ENCODE measurements at places on chromosomes 1 and 21.

DNA sequence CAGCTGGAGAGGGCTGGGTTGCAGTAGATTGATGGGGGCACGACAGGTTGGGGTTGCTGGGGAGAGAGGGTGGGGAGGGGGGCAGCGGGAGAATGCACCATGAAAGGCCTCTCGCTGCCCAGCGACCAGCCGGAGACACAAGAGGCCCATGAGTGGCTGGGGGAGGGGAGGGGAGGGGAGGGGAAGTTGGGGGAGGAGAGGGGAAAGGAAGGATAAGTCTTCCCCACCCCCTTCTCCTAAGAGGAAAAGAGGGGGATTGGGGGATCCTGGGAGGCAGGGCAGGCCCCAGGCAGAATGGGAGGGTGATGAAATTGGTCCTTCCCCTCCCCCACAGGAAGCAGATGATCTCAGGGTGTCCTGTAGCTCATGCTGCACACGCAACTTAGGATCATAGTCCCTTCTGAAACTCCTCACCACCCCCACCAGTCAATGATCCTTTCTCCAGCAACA is 45.7 kb downstream of the PAX7 start:
- no peak for DNase-seq

DNA sequence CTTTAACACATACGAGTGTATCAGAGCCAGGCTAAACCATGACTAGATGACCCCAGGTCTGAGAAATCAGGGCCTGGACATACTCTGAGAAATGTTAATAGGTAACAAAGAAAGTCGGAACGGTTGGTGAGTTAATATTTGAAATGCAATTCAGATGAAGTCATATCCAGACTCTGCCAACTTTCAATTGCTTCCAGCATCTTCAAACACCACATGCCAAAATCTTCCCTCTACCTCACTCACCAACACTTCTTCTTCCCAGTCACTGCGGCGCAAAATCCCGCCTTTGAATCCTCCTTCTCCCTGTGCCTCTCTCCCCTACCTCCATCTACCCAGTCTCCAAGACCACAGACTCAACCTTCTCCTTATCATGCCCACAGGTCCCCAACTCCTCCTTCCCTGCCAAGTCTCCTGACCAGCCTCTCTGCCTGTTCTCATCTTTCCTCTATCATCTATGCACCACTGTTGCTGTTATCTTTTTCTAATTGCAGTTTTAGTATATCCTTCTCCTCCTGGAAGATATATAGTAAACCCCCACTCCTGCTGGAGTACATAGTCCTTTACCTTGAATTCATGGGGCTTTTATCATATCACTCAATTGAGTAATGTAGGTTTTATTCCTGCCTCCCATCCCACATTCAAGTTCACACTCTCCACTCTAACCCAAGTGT is 41.3 kb downstream of the ZBTB18 start:
- DNase-seq = no peak

DNA sequence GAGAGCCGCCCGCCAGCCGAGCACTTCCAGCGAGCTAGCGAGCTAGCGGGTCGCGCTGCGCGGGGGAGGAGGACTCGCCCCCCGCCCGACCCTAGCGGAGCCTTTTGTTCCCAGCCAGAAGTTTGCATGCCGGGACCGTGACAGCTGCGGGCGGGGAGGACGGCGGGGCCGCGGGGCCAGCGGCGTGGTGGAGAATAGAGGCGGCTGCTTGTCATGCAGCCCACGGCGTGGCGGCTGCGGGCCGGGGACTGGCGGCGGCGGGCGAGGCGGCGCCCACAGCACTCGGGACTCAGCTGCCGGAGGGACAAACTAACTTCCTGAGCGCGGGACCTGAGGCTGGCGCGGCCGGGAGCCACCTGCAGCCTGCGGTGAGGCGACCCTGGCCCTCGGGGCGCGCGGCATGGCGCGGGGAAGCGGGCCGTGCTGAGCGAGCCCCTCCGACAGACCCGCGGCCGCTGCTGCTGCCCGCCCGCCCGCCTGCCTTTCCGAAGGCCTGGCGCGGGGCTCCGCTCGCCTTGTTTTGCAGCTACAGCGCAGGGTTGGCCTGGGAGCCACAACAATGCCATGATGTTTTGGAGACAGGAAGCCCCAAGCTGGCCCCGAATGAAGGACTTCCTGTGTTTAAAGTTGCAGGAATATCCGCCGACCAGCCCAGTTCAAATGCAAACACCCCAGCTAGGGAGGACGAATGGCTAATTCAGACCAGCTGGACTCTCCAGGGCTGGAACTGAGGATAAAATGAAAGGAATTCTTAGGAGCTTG is 82.2 kb upstream of the BMP8A start:
- DNase-seq = peak; percentile 59

GRCh38 chr1:94254073-94254810 is 16.9 kb upstream of the ARHGAP29 start:
- no peak for DNase-seq

DNA sequence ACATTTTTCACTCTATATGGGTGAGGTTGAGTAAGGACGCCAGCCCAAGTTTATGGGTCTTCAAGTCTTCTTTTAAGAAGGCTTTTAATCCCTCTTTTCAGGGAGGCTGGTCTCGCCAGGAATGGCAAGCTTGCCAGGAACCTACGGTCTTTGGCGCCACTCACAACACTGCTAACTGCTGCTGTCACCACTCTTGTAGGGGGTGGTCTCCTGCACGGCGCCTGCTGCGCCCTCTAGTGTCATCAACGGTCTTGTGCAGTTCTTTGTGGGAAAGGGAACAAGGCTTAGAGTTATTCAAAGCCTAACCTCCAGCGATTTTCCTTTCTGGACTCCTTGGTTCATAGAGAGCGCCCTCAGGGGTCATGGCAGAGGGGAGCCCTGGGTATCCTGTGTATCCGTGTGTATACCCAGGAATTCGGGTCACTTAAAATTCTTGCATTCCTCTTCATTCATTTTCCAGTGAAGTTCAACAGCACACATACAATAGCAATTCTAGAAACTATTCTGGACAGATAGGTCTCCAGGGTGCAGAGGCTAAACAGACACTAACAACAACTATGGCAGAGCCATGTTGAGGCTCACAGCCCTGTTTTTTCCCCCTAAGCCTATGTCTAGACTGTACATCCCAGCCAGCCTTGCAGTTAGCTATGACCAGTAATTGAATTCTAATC is 392.8 kb upstream of the CAMK1G start:
- DNase-seq = peak; percentile 81

DNA sequence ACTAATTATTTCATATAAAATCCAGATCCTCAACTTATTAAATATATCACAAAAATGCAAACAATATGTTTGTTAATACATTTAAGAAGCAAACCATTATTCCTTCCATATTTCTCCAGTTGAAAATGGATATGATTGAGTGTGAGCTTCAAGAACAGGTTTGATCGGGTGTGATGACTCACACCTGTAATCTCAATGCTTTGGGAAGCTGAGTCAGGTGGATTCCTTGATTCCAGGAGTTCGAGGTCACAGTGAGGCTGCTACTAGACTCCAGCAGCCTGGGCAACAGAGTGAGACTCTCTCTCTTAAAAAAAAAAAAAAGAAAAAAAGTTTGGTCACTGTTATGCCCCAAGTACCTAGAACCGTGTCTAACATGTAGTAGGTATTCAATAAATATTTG is 42.9 kb upstream of the RRP15 start:
- DNase-seq = no peak

GRCh38 chr1:58290685-58291372 is 255.7 kb downstream of the OMA1 start:
- DNase-seq = no peak

- DNase-seq = no peak
These were observed 38.5 kb downstream of the HSPG2 start for GRCh38 chr1:21898326-21899200.

- no peak for DNase-seq
These were observed 149.2 kb downstream of the PPIAL4G start for GRCh38 chr1:148333875-148334338.

- DNase-seq = no peak
These were observed 40.4 kb downstream of the GATAD2B start for GRCh38 chr1:153882296-153882912.

- no peak for DNase-seq
These were observed 70.1 kb downstream of the KCNJ15 start for GRCh38 chr21:38326899-38327298.

- no peak for DNase-seq
These were observed 89.1 kb downstream of the SMYD3 start for GRCh38 chr1:246417813-246418564.

DNA sequence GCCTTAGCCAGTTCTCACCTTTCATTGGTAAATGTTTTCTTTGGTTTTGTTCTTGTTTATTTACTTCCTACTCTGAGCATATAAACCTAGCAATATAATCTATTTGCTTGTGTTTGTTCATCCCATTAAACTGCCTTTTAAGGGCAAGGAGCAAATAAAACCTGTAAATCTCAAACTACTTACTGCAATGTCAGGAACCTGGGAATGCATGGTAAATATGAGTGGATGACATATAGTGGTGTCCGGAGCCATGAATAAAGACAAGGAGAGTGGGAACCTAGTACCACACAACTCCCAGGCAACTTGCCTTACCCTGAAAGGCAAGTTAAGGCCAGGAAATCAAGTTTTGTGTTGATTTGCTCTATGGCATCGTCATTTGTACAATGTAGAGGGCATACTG is 1133.7 kb upstream of the NCAM2 start:
- no peak for DNase-seq

DNA sequence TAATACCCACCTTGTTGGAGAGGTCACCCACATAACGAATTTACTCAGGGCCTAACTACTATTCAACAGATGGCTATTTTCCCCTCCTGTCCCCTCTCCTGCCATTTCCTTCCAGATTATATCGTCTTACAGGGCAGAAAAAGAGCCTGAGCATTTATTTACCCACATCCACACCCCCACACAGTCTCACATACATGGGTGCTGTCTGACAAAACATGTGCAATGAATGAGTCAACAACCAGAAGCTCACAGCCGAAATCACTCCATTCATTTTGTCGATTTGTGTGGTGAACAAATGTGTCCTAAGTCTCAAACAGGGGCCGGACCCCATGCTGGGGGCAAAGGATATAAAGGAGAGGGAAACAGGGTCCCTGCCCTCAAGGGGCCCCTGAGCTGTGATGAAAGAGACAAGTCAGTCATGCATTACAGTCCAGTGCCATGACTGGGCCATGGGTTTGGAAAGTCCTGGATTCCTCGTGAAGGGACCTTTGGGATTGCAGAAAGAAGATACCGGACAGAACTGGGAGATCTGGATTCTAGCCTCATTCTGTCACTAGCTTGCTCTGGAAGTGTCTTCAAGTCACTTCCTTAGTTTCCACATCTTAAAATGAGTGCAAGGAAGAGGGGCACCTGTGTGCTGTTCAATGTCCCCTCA is 16.4 kb upstream of the ZNF683 start:
- no peak for DNase-seq

- DNase-seq = no peak
These were observed 14.9 kb downstream of the LIX1L start for GRCh38 chr1:145942871-145943270.

GRCh38 chr1:96552451-96552850 is 169.1 kb upstream of the PTBP2 start:
- no peak for DNase-seq

- DNase-seq = no peak
These were observed 16.2 kb upstream of the CAPN9 start for GRCh38 chr1:230730977-230731376.

- DNase-seq = no peak
These were observed 100.9 kb downstream of the ARHGEF10L start for GRCh38 chr1:17640393-17640792.

- no peak for DNase-seq
These were observed 14.4 kb upstream of the DIPK1A start for GRCh38 chr1:92975551-92976232.

DNA sequence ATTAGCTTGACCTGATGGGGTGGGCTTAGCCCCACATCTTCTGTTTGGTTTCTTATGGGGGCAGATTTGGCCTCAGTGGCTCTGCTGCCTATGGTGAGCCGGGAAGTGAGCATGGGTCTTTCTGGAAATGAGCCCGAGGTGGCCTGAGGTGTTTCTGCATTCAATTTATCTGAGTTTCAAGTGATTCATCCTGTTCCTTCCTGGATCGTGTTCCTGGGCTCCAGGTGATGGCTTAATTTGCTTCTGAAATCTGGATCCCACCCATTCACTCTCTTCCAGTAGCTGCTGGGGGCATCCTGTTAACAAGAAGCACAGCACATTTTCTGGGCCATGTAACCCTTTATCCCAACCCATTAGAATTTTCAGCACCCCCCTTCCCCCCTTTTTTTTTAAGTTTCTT is 324.6 kb downstream of the CAMTA1 start:
- DNase-seq = no peak

GRCh38 chr21:44765231-44766013 is 36.2 kb downstream of the UBE2G2 start:
- no peak for DNase-seq

GRCh38 chr1:24293392-24294227 is 25.5 kb upstream of the GRHL3 start:
- DNase-seq = no peak

DNA sequence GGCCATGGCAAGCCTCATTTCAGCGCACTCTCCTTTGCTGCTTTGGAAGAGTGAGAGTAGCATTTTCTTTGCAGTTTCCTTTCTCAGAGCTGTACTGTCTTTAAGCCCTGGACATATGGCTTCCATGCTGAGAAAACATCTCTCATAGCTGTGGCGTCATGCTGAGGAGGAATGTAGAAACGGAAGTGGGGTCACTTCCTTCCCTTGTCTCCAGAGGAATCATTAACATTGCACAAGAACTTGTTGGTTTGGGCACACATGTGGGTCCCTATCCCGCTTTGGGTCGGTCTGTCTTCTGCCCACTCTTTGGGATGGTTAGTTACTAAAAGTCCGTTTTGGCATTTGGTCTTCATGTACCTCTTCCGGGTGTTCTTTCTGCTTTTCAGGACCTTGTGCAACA is 5.6 kb downstream of the MFN2 start:
- DNase-seq = no peak

- no peak for DNase-seq
These were observed 21.6 kb downstream of the ZBTB17 start for GRCh38 chr1:15954316-15954715.

All from glutamatergic neuron (in vitro differentiated cells).